ENCODE measurements at places on chromosomes 4 and X.

GRCh38 chrX:43349363-43349762 lies 306.7 kb upstream of the MAOA start:
- no peak overlapping the region for H3K4me3 ChIP-seq
- H3K4me1 ChIP-seq, result no peaks in the 10 kb centered on the region
- H3K27me3 ChIP-seq, result no peaks in the 10 kb centered on the region
- DNase-seq, result no peak

GRCh38 chr4:44545781-44546180 lies 97.2 kb upstream of the KCTD8 start:
- no peak for DNase-seq
- no peaks in the 10 kb centered on the region for H3K4me1 ChIP-seq
- no peak overlapping the region for H3K27ac ChIP-seq
- H3K4me3 ChIP-seq, result no peak overlapping the region
- no peaks in the 10 kb centered on the region for H3K36me3 ChIP-seq

DNA sequence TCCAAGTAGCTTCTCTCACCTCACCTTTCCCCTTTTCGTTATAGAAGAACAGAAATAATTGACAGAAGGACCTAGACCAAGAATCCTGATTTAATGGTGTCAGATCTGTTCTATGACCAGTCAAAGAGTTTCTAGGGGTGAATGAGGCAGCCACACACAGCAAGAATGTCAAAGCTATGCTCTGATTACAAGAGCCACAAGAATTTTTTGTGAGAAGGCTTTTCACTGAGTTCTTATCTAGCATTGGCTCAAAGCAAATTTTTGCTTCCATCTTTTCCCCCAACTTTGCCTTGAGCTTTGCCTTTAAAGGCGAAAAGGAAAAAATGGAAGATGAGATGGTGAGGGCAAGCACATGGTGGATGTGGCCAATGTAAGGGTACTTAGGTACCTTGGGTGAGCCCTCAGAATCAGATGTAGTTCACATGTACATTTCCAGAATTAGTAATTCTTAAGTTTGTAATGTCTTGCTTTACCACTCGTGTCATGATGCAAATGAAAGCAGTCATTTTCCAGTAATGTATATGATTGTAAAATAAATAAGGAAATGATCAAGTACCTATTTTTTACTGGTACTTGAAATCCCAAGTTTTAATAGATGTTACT lies 23.5 kb downstream of the FMR1 start:
- no peaks in the 10 kb centered on the region for H3K36me3 ChIP-seq
- DNase-seq, result no peak
- H3K27ac ChIP-seq, result no peak overlapping the region
- no peaks in the 10 kb centered on the region for H3K27me3 ChIP-seq
- no peaks in the 10 kb centered on the region for H3K4me1 ChIP-seq
- H3K4me3 ChIP-seq, result no peak overlapping the region

DNA sequence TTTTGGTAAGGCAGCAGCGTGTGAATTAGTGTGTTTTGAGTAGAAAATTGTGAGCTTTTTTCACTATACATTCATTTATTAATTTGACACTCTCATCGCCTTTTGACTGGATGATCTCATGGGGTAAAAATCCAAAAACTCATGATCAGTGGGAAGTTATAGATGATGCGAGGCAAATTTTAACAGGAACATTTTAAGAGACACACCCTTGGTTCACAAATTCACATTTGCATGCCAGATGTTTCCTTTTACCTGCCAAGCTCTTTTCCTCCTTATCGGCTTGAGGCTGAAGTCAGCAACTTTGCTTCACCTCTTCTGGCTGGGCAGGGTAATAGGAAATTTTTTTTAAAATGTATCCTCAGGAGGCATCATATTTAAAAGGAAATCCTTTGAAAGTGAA lies 318.0 kb upstream of the HS3ST1 start:
- no peak overlapping the region for H3K4me3 ChIP-seq
- no peak for DNase-seq
- no peaks in the 10 kb centered on the region for H3K36me3 ChIP-seq

DNA sequence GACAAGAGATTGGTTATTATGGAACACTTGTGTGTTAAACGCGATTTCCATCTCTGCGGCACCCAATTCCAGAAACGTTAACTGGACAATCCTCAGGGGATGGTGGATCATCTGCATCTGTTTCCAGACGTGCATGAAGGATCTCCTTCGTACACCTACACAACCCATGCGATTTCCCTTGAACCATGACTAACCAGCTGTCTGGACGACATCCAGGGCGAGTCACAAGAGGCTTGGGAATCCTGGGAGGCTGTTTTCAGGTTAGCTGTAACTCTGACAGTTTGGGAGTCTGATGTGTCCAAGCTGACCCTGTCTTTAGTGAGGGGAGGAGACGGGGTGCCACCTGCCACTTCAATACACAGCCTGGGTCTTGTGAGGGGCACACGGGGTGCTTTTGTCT lies 84.5 kb downstream of the GATB start:
- H3K4me1 ChIP-seq, result no peaks in the 10 kb centered on the region
- H3K36me3 ChIP-seq, result peaks cover 8% of the 10 kb centered on the region
- no peak overlapping the region for H3K4me3 ChIP-seq
- H3K27me3 ChIP-seq, result no peaks in the 10 kb centered on the region
- no peak overlapping the region for H3K27ac ChIP-seq
- no peak for DNase-seq

GRCh38 chrX:17226736-17227135 lies 148.3 kb upstream of the NHS start:
- H3K4me3 ChIP-seq, result no peak overlapping the region
- no peak overlapping the region for H3K27ac ChIP-seq
- no peaks in the 10 kb centered on the region for H3K4me1 ChIP-seq
- H3K36me3 ChIP-seq, result no peaks in the 10 kb centered on the region

Data from upper lobe of left lung (tissue), 6 donors.